Pons (tissue), 1 donor: ENCODE measurements at places on chromosomes 11 and 22.

DNA sequence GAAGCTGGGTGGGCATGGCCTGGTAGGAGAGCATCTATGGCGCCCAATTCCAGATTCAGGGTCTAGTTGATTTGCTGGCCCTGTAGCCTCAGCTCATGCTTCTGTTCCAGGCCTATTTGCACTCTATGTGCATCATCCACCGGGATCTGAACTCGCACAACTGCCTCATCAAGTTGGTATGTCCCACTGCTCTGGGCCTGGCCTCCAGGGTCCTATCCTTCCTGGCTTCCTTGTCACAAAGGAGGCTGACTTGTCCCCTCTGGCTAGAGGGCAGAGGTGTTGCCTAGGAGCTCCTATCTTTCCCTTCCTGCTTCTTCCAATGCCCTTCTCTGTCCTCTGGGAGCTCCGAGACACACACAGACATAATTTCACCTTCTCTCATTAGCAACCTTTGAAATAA, 21.3 kb downstream of the PIK3IP1 start:
- DNase-seq = no peak

GRCh38 chr11:34359548-34359891, 1.7 kb upstream of the ABTB2 start:
- DNase-seq = no peak

DNA sequence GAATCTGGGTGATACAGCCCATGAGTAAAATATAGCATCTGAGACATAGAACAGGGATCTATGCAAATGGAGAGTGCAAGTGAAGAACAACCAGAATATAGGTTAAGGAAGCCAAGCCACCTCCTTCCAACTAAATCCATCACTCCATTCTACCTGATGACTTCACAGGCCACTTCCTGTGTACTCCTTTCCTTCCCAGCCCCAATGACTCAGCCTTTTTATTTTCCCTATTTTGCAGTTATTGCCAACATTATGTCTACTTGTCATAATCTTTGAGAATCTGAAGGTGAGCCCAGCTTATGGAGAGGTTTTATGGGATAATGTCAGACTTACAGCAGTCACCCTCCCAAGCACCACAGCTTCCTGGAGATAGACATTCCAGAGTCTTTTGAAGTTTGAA, 1.4 kb upstream of the OR52M1 start:
- DNase-seq = no peak

- peak; percentile 52 for DNase-seq
Observed at GRCh38 chr11:126061707-126062678, 673 bp downstream of the CDON start.

GRCh38 chr22:36926309-36926708, 12.9 kb downstream of the CSF2RB start:
- DNase-seq = no peak

- peak; percentile 28 for DNase-seq
Observed at GRCh38 chr11:22626573-22627239, 1.1 kb upstream of the FANCF start.

DNA sequence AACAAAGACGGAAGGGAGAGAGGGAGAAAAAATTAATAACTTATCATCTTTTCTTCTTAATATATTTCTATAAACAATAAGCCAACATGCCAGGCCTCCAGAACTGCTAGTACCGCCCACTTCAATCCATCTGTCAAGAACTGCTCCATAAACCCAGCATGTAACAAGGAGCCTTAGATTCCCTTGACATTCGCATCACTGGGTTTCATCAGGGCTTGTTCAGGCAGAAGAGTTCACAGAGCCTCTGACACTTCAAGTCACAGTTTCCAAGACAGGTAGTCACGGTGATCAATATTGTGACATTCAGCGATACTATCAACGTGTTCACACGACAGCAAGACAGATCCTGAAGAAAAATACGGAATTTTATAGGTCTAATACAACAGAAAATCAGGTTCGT, 61.7 kb downstream of the LARGE2 start:
- no peak for DNase-seq

DNA sequence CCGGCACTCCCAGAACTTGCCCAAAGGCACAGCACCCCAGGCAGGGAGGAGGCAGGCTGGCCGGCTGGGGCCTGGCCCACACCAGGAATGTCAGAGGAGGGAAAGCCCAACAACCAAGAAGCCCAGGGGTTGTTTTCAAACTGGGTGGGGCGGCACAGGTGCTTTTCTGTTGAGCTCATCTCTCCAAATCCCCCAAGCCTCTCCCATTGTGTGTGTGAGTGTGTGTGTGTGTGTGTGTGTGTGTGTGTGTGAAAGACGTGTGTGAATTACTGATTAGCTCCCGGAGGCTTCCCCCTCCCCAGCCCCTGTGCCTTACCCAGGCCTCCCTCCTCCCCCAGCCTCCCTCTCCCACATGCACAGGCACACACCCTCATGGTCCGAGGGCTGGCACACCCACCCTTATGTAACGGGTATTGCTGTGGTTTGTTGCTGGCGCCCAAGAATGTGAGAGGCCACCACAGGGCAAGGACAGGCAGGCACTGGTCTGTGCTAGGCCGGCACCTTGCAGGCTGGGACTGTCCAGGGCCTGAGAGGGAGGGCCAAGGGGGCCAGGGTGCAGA, 15.9 kb downstream of the TRIM29 start:
- no peak for DNase-seq

- no peak for DNase-seq
Observed at GRCh38 chr11:121886996-121887395, 229.0 kb downstream of the BLID start.
